Fibroblast of the aortic adventitia (primary cell): ENCODE measurements at places on chromosomes 12 and 14. TPM values are rescaled to one million over a fixed set of nuclear protein-coding genes. Genes with fewer than 3 reads are reported as not detected.
A peak's percentile ranks its signal among the peaks of the same experiment; 100 is the strongest.

- peak; percentile 68 for DNase-seq
Observed at GRCh38 chr14:32762886-32763285, 175.8 kb upstream of the NPAS3 start.

GRCh38 chr12:6550294-6551062, 5.4 kb downstream of the IFFO1 start:
- no peak for DNase-seq

DNA sequence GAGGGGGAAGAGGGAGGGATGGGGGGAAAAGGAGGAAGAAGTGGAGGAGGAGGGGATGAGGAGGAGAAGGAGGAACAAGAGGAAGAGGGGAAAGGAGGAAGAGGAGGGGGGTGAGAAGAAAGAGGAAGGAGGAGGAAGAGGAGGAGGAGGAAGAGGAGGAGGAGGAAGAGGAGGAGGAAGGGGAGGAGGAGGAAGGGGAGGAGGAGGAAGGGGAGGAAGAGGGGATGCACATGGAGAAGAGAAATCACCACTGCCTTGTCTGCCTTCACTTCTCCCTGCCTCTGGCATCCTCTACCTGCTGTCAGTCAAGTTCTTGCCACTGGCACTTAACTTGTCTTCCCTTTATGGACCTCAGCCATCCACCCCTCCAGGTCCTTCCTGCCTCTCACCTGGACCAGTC, 59.9 kb downstream of the TTC9 start:
- DNase-seq = no peak

DNA sequence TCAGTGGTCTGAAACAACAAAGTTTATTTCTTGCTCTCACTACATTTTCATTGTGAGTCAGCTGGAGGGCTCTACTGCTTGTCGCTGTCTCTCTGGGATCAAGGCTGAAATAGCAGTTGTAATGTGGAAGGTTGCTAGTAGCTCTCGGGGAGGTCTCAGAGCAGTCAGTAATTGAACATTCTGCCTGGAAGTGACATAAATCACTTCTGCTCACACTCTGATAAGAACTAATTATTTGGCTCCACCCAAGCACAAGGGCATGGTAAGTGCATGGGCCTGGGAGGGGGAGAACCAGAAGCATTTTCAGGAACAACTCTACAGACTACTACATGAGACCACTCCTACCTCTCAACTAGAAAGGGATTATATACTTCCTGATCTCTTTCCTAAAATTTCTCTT, 128.2 kb downstream of the TMEM117 start:
- no peak for DNase-seq

DNA sequence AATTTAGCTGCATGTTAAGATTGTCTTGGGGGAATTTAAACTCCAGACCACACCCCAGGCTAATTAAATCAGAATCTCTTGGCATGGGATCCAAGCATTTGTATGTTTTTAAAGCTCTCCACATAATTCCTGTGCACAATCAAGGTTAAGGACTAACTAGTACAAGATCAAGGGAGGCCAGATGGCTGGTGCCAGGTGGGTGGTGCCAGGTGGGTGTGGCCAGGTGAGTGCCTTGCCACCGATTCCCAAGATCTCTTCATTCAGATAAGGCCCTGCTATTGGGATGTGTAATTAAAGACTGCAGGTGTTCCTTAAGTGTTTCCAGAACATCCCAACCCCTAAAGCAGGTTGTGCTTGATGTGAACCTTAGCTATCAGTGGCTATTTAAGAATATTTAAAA, 75.1 kb downstream of the NRXN3 start:
- DNase-seq = no peak

Gene AMHR2
- total RNA-seq = not detected in 2 replicates

Gene CD27
- total RNA-seq = 0.18 TPM in 1 of 2 replicates, not detected in the other

Gene BIN2
- total RNA-seq = under 0.01 TPM in 1 of 2 replicates, not detected in the other

Gene HSPB8
- 7.7 and 23.1 TPM in 2 replicates for total RNA-seq

Gene XRCC3
- 8.7 and 18.1 TPM in 2 replicates for total RNA-seq

Gene USP44
- 0.82 and 1.8 TPM in 2 replicates for total RNA-seq
